Daoy (cell line): ENCODE measurements at places on chromosomes 1 and 21. TPM values are rescaled to one million over a fixed set of nuclear protein-coding genes. Genes with fewer than 3 reads are reported as not detected.

FCER1G gene
- total RNA-seq: 1.5 TPM in 1 of 2 replicates, not detected in the other

FCAMR gene
- total RNA-seq: not detected in 2 replicates

SCMH1 gene
- 4.7 and 8.0 TPM in 2 replicates for total RNA-seq

NBPF26 gene
- 2.7 and 5.2 TPM in 2 replicates for total RNA-seq

CYYR1 gene
- under 0.01 and 0.39 TPM in 2 replicates for total RNA-seq

DNM3 gene
- 4.3 and 4.5 TPM in 2 replicates for total RNA-seq

DENND2C gene
- 2.0 and 3.2 TPM in 2 replicates for total RNA-seq

FAM72B gene
- 20.6 and 23.1 TPM in 2 replicates for total RNA-seq

MSH4 gene
- 0.06 and 0.34 TPM in 2 replicates for total RNA-seq

AMY1B gene
- not detected in 2 replicates for total RNA-seq

CFH gene
- 3.8 and 4.4 TPM in 2 replicates for total RNA-seq

ADCY10 gene
- total RNA-seq: not detected in 2 replicates

TSPAN2 gene
- 11.7 and 14.9 TPM in 2 replicates for total RNA-seq

DNA sequence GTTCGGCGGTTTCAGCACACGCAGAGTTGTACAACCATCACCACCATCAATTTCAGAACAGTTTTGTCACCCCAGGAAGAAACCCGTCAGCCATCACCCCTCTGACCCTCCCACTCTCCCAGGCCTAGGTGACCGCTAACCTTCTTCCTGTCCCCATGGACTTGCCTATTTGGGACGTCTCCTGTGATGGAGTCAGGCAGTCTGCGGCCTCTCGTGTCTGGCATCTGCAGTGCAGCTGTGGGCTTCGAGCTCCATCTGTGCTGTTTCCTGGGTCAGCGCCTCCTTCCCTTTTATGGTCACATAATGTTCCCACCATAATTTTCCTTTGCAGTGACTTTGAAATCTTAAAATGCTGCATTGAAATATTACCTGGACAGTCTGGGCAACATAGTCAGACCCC is 24.4 kb downstream of the SLC45A1 start:
- DNase-seq: no peak

- no peak for DNase-seq
These were observed 140.8 kb downstream of the KAZN start for GRCh38 chr1:14739082-14739832.

- no peak for DNase-seq
These were observed 13.6 kb downstream of the ZYG11B start for GRCh38 chr1:52739699-52740467.

GRCh38 chr1:241457421-241457820 is 62.1 kb downstream of the FH start:
- no peak for DNase-seq

GRCh38 chr1:30795026-30795425 is 37.5 kb upstream of the LAPTM5 start:
- no peak for DNase-seq

GRCh38 chr1:40851643-40852042 is 10.5 kb downstream of the CITED4 start:
- DNase-seq: no peak

DNA sequence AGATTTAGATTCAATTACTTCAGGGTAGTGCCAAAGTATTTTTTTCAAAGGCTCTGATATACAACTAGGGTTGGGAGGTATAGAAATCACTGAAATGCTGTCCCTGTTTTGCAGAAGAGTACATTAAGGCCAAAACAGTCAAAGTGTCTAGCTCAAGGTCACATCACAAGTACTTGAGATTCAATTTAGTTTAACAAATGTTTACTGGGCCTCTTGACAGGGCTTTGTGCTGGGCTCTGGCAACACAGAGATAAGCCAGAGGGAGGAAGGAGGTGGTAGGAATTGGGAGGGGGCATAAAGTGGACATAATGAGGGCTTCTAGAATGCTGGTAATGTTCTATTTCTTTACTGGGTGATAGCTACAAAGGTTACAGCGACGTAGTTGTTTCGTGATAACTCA is 2.3 kb upstream of the SLC9A1 start:
- no peak for DNase-seq

GRCh38 chr1:44254392-44254910 is 41.2 kb downstream of the DMAP1 start:
- DNase-seq: no peak

DNA sequence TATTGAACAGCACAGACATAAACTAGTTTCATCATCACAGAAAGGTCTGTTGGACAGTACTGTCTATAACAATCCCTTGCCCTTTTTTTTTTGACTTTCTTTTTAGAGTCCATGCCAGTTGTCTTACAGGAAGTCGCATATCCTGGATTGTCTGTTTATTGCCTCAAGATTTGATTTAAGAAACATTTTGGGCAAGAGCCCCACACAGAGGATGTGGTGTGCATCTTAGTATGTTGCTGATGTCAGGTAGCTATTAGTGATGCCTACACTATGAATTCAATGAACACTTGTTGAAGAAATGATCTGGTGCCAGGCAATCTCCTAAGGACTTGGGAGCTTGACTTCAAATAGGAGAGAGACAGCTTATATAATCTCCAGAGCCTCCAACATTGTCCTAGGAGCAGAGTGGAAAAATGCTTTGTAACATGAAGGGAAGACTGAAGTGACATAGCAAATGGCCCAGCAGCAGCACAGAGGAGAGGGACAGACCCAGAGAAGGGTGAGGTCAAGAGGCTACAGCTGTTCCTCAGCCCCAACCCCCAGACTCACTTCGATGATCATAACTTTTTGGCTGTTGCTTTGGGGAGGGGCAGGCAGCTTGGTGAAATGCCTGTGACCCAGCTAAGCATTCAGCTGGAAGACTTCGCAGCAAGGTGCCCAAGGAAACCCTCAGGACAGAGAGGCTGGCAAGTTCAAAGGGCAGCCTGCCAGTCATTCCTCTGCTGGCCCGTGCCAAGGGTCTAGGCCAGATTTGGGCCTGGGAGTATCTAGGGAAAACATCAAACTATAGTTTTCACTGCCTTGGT is 7.5 kb upstream of the RAB29 start:
- DNase-seq: no peak

GRCh38 chr1:150102986-150103385 is 35.4 kb downstream of the VPS45 start:
- DNase-seq: no peak

GRCh38 chr21:35265170-35265877 is 216.2 kb upstream of the RUNX1 start:
- peak; percentile 76 for DNase-seq

DNA sequence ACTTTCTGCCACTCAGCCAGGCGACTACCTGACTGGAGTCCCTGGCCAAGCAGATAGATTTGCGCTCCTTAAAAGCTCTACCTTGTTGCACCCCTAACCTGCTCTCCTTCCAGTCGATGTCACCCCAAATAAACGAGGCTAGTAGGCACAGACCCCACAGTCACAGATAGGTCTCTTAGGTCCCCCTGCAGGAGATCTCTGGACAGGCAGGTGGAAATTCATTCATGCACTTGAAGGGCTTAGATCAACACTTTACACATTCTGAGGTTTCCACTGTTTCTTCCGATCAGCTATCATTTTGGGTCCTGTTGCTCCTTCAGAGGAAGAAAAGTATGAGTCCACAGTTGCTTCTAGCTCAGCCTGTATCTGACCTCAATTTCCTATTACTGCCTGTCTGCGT is 272.6 kb upstream of the FMN2 start:
- DNase-seq: no peak

DNA sequence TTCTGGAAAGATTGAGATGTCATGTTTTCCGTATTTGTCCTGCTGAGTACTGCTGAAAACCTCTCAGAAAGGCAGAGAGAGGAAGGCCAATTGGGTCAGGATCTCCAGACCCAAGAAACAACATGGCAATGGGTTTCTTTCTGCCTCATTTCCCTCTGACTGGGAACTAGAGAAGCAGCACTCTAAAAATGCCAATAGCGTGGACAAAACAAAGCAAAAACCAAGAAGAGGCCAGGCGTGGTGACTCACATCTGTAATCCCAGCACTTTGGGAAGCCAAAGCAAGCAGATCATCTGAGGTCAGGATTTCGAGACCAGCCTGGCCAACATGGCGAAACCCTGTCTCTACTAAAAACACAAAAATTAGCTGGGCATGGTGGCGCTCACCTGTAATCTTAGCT is 18.3 kb downstream of the TNFRSF9 start:
- peak; percentile 69 for DNase-seq

DNA sequence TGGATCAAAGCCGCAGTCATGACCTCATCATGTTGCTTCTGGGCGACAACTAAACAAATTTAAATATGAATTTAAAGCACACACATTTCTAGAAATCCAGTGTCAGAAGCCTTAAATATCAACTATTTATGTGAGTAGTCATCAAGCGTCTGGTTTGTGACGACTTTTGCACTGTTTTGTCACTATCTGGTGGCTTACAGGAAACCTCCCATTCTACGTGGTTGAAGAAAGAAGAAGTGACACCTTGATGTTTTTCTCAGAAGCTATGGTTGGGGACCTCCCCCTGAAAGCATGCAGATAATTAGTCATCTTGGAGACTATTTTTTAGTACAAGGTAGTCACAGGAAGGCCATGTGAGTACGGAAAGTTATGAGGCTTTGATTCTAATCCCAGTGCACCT is 58.5 kb downstream of the TENT5C start:
- DNase-seq: no peak

DNA sequence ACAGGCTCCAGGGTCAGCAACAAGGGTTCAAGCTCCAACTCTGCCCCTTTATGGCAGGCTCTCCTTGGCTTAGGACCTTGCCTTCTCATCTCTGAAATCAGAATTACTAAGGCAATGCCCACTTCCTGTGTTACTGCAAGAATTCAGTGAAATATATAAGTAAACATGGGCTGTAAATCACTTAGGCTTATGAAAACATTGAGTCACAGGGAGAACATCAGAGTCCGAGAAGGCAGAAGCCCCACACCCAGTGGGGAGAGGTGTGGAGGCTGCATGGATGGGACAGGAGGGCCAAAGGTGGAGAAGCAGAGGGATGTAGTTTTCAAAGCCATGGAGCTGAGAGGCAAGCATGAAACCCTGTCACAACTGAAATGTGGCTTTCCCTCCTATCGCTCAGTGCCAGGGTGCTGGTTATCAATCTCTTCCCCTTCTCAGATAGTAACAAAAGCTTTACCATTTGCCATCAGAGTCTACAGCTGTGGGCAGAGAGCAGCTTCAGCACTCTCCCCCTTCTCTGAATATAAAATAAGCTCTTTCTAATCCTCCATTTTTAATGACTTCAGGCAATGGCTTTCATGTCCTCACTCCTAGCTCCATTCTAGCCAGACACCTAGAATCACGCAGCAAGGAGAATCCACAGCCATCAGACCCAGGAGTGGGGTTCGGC is 3.4 kb downstream of the RGS8 start:
- peak; percentile 50 for DNase-seq

DNA sequence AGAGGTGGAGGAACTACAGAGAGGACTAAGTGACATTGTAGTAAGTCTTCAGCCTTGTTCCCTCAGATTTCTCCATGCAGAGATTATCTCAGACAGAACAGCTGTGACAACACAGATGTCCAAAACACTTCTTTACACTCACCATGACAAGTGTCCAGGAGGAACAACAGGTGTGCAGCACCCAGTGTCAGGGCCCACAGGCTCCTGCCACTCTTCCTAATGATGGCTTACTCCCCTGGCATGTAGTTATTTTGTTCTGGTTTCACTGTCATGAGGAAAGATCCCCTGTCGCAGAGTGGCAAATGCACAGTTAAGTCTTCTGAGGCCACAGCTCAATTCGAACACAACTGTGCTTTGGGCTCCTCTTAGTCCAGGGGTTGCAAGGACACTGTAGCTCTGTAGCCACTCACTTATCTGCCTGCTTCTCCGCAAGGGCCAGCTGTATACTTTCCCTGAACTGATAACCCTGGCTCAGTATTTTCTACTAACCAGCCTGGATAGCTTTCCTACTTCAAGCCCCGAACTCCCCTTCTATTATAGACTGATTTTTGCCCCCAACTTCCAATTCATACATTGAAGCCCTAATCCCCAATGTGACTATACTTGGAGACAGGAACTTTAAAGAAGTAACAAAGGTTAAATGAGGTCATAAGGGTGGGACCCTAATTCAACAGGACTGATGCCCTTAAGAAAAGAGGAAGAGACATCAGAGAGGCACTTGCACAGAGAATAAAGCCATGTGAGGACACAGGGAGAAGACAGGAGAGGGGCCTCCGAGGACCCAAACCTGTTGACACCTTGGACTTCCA is 11.1 kb downstream of the PDZK1 start:
- DNase-seq: no peak
